Femur (tissue), 1 donor: ENCODE measurements at places on chromosomes 6 and 20.

DNA sequence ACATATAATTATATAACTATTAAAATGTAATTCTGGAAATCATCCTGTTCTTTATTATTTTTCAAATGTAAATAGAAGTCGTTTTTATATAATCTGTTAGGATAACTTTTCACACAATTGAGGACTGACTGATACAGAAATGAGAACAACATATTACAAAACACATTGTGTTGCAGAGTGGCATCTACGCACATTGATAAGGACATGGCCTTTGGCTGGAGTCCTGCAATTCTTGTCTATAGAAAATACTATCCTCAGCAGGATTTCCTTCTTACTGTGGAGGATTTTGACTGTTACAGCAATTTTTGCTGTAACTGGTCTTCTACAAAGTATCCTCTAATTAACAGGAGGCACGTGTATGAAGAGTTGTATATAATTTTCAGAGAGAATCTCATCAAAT, 19.8 kb downstream of the SH3BGRL2 start:
- DNase-seq: no peak

GRCh38 chr20:47748823-47749222, 36.5 kb downstream of the SULF2 start:
- no peak for DNase-seq

DNA sequence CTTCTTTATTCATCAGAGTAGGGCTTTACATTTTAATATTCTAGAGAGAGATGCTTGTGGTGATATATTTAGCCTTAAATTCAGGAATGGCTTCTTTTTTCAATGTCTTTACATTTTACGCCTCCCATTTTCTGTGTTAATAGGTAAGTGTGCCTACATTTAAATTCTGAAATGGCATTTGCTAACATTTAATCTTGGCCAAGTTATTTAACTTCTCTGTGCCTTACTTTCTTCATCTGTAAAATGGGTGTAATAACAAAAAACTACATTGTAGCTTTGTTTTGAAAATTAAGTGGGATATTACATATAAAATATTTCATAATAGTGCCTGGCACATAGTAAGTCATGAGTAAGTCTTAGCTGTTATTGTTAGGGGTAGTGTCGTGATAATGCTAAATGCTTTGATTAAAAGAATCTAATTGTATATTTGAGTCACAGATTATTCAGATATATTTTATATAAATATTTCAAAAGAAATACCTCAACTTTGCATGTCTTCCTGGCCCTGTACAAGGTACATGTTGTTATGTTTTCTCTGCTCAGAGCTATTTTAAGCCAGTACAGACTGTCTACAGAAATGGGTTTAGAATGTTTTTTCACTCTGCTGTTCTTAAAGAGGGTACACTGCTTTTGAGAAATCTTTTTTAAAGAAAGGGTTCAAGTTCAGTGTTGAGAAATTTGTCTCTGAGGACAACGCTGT, 18.8 kb downstream of the CARMIL1 start:
- DNase-seq: no peak

GRCh38 chr6:160128879-160129516, 7.4 kb downstream of the SLC22A1 start:
- peak; percentile 5 for DNase-seq

DNA sequence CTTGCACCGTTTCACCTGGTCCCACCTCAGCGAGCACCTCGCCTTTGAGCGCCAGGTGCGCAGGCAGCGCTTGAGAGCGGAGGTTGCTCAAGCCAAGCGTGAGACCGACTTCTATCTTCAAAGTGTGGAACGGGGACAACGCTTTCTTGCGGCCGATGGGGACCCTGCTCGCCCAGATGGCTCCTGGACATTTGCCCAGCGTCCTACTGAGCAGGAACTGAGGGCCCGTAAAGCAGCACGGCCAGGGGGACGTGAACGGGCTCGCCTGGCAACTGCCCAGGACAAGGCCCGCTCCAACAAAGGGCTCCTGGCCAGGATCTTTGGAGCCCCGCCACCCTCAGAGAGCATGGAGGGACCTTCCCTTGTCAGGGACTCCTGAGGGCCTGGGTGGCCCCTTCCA, 1.5 kb downstream of the ABT1 start:
- peak; percentile 33 for DNase-seq

GRCh38 chr6:2875359-2876191, 27.5 kb downstream of the SERPINB9 start:
- DNase-seq: peak; percentile 52

- no peak for DNase-seq
Observed at GRCh38 chr6:89310929-89311328, 4.2 kb downstream of the GABRR2 start.

DNA sequence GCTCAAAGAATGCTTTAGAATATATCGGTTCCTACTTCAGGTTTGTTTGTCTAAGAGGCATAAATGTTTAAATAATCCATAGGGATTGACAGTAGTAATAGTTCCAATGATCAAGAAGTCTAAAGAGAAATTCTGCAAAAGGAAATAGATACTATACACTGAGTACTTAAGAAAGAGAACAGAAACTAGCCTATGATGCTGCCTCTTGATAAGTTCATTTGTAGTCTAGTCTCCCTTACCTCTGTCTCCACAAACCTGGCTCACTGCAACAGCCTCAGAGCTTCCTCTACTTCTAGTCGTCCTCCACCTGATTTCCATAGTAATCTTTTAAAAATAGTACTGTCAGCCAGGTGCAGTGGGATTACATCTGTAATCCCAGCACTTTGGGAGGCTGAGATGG, 511.8 kb downstream of the LMBRD1 start:
- DNase-seq: no peak

GRCh38 chr20:36307412-36308325, 1.5 kb downstream of the DLGAP4 start:
- DNase-seq: no peak

- no peak for DNase-seq
Observed at GRCh38 chr6:46925563-46926253, 4.0 kb upstream of the ADGRF5 start.

- no peak for DNase-seq
Observed at GRCh38 chr6:168625602-168626001, 184.6 kb downstream of the SMOC2 start.

DNA sequence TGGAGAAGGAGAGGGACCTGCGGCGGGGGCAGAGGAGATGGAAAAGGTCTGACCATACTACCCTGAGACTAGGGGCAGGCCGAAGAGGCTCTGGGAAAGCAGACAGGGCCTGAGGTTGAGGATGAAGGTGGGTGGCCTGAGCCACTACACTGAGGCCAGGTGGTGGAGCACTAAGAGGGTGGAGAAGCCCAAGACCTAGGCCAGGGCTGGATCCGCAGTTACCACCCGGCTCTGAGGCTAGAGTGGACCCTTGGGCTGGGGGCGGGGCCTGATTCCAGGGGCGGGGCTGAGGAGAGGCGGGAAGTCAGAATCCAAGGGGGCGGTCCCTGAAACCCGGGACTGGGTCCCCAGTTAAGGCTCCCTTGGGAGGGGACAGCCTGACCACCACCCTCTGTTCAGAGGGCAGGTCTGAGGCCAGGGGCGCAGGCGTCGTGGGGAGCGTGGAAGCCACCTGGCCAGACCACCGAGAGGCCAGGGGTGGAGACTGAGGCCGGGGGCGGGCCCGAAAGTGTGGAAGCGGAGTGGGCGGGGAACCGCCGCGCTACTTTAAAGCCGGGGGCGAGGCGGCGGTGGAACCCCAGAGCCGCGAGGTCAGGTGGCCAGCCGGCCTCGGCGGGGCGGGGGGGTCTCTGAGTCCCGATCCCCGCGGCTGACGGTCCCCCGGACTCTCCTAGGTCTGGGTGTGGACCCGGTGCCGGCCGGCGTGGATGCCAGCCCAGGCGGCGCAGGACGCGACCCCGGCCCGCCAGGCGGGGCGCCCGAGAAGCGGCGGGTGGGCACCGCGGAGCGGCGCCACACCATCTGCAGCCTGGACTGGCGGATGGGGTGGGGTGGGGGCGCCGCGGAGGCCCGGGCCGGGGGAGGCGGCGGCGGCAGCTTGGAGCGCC, 8.3 kb downstream of the CCM2L start:
- peak; percentile 71 for DNase-seq

DNA sequence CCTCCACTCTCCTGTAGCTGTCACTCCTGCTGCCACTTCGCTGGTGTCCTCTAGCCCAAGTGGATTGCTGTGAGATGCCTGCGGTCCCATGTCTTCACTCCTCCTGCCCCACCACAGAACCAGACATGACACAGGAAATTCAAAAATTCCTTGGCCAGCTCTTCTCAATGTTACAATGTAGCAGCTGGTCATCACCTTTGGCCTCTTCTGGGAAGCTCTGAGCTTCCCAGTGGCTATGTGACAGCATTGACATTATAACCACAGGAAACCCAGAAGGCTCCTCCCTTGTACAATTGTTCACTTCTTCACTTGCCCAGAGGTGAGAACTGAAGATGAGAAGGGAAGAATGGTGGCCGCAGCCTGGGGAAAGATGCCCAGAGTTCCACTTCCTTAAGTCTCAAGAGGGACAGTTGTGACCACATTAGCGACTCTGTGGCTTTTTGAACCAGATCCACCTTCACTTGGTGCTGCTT, 76.1 kb upstream of the NAA20 start:
- DNase-seq: no peak

GRCh38 chr20:16013631-16014030, 559.6 kb downstream of the KIF16B start:
- DNase-seq: no peak

DNA sequence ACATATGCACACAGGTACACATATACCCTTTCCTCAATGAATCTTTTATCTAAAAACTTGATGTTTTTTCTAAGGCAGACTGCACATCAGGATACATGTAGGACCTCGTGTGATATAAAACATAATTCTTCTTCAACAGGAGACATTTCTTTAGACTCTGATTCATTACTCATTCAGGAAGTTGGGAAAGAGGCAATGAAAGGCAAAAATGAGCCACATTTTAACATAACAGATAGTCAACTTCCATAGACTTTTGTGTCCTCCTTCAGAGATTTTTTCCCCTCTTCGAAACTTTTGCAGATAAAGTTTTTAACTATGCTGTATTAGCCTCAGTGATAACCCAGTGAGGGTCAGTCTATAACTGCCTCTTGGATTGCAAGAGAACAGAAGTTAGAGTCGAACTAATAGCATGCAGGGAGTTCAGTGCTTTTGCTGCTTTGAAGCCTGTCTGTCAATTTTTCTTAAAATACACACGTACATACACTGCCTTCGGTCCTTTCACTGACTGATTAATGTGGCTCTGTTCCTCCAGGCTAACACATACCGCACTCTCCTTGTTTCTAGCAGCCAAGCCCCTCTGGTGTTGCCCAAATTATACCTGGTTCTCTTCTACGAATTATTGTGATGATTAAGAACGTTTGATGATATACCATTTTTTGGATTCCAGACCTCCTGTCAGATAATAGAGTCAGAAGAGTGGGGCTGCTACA, 562.5 kb upstream of the MAP3K7 start:
- no peak for DNase-seq

DNA sequence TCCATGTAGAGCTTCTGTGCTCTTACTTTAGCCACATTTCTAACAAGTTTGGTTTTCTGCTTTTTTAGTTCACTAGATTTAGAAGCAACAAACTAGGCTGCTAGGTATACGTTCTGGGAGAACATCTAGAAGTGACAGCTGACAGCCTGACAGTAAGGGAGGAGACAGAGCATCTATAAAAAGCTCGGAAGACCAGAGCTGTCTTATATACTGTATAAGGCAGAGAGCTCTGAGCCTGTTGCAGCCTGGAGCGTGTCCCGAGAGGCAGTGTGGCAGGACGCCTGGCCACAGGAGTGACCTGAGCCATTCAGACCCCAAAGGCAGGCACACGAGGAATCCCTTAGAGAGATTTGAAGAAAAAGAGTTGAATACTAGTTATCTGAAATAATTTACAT, 24.6 kb downstream of the PPP1R14C start:
- no peak for DNase-seq

GRCh38 chr6:143859891-143860660, 4.2 kb upstream of the ZC2HC1B start:
- no peak for DNase-seq

GRCh38 chr20:32663335-32664011, 10.3 kb downstream of the C20orf203 start:
- DNase-seq: no peak

- no peak for DNase-seq
Observed at GRCh38 chr20:49750611-49751396, 37.1 kb upstream of the B4GALT5 start.

DNA sequence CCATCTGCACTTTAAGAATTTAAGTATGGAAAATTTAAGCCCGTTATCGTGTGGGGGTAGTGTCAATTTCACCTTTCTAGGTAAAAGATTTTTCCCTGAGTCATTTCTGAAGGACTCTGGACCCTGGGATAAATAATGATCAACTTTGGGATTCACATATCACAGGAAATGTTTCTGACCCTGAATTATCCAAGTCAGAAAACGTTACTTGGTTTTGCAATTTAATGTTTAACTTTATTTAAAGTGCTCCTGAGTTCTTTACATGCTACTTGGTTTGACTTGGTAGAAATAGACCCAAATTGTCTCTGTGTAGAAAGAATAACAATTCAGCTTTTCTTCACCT, 1.5 kb upstream of the SLC17A3 start:
- DNase-seq: no peak

DNA sequence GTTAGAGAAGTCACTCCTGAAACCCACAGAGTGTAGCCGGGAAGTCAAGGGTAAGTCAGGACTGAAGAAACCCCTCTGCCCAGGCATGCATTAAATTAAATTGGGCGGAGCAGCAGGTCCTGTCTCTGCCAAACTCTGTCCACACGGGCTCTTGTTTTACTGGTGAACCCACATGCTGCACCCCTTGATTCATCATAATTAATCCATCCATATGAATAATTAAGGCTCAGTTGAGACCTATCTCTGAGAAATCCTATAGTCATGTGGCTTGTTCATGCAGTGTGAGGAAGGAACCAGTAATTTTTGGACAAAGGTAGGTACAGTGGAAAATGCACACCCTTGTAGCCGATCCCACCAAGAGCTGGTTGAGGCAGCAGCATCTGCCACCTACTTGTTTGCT, 43.0 kb downstream of the PXDC1 start:
- no peak for DNase-seq
